ENCODE measurements at places on chromosomes 5 and 9.

DNA sequence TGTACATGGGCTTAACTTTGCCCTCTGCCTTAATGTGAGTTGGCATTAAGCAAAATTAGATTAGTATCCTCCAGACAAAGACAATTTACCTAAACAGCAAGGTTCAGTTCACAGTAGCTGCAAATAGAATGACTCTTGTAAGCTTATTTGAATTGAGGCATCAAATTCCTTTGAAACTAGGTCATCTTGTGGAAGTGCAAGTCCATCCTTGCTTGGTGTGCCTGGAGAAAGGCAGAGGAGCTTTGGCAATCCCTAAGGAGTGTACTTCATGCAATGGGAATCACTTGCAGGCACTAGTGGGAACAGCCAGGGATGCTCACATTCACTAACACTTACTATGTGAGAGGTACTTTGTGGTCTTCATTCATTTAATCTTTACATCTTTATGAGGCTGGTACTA, 118.3 kb downstream of the DRD1 start:
- DNase-seq: no peak

DNA sequence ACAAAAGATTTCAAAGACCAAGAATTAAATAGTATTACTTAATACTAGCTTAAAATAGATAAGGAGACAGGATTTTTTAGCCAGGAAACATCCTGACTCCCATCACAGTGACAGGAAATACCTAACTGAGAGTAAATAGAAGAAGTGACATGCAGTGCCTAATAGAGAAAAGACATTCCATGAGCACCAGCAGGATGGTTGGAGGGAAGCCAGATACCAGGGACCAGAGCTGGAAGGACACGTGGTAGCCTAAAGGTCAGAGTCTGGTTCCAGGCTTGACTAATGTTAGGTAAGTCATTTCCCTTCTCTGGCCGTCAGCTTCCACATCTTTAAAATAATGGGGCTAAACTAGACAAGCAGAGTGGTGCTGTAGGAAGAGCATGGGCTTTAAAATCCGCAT, 41.6 kb downstream of the CDK5RAP2 start:
- peak; percentile 20 for DNase-seq

GRCh38 chr5:116365006-116365496, 209.6 kb downstream of the SEMA6A start:
- no peak for DNase-seq

DNA sequence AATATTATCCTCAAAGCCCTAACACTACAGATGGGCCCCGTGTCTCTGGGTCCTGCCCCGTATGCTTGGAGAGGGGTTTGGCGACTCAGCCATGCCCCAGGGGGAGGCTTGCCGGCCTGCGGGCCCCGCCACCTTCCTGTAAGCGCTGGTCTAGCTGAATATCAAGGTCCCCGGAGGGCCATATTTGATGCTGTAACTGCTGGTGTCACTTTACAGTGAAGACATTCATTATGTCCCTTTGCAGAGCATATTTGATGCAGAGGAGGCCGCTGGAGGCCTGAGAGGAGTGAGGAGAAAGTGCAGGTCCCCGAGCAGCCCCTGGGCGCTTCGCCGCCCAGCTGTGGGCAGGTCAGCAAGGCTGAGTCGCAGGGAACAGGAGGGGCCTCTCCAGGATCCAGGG, 16.8 kb downstream of the IRX4 start:
- DNase-seq: no peak

DNA sequence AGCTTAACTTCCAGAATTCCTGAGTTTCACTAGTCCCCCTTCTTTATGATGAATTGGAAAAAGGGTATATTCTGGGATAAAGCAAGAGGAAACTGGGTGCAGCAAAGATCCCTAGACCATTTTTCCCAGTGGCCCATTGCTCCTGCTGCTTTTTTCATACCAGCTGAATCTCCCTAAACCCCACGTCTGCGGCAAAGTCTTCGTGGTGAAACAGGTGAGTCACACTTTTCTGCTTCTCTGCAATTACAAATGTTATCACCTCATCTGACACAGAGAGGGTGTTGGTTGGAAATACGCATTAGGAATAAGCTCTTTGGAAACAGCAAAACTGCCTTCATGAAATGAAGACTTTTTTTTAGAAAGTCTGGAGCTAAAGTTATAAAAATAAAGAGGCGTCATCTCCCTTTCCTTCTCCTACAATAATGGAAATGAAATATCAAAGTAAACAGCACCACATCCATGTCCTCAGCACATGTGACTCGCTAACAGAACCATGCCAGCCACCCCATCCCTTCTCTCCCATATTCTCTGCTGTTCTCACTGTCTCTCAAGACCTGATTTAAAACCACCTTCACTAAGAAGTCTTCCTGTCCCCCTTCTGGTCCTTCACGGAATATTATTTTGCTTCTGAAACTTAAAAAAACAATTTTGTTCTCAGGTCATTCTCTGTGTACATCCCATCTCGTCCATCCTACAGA, 39.5 kb upstream of the GLRX start:
- DNase-seq: no peak

DNA sequence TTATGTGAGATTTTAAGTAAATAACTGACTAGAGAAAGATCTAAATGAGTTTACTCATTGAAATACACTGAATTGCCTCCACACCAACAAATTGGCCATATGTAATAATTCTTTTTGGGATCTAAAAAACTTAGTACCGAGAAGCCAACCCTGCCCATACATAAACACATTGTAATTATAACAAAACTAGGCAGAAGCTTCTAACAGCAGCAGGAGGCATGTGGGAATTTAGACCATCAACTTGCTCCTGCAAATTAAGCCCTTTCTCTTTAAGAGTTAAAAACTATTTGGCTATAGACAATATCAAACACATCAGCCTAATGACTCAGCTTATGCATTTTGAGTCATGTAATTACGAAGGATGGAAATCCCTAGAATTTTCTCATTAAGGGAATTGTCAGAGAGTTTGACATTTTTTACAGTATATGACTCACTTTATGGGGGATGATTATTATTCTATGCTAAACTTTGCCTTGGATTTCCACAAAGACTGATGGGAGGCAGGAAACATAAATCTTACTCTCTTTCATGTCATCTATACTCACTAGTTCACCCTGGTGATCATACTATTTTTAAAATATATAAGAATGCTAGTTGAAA, 1.0 kb downstream of the IL7R start:
- DNase-seq: peak; percentile 57

GRCh38 chr5:87127956-87128687, 139.6 kb upstream of the RASA1 start:
- DNase-seq: no peak

DNA sequence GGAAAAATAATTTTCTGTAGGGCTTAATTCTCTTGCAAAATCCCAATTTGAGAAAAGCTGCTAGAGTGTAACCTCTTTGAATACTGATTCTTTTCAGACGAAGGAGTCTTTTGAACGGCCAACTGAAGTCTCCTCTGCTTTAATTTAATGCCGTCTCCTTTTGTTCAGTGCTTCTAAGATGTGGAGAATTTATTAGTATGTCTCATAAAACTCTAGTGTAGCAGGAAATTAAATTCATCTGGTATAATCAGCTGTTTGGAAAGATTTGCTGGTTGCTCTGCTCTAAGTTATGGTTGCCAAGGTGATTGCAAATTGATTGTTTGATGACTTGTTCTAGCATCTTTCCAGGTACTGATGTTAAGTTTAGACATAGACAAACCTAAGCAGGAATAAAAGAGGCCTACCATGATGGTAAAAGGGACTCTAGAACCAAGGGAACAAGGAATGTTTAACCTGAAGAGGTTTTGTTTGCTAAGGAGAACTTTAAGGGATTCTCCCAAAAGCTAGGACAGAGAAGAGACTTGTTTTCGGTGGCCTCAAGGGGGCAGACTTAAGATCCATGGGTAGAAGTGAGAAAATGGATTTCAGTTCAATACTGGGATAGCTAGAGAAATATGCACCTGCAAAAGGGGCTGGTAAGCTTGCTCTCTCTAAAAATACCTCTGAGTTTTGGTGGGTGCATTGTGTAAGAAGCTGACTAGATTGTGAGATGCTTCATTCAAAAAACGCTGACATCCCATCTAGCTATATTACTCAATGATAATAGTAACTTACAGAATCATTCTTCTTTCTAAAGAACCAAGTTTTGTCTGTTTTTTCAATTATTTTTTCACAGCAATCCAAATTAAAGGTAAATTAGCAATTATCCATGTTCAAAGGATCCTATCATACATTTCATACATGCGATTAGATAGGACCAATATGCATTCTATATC, 5.7 kb upstream of the ADRB2 start:
- DNase-seq: no peak

DNA sequence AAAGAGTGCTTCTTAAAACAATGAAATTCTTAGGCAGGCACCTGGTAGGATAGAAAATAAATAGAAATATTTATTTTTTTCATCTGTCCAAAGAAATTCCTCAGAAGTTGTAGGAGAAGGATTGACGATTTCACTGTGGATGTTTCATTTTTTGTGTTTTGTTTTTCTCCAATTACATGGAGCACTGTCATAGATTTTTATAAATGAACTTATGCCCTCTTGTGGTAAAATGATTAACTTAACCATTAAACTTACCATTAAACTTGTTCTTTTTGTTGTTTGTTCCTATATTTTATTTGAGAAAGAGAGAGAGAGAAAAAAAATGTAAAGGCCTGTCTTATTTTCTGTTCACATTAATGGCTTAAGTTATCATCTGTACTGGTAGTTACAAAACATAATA, 339.2 kb downstream of the PRR16 start:
- DNase-seq: peak; percentile 5

GRCh38 chr9:125485471-125486151, 221.4 kb downstream of the MAPKAP1 start:
- no peak for DNase-seq

- DNase-seq: no peak
These were observed 127.6 kb downstream of the EDIL3 start for GRCh38 chr5:84257061-84257460.

- no peak for DNase-seq
These were observed 6.8 kb upstream of the NEURL1B start for GRCh38 chr5:172634106-172634899.

DNA sequence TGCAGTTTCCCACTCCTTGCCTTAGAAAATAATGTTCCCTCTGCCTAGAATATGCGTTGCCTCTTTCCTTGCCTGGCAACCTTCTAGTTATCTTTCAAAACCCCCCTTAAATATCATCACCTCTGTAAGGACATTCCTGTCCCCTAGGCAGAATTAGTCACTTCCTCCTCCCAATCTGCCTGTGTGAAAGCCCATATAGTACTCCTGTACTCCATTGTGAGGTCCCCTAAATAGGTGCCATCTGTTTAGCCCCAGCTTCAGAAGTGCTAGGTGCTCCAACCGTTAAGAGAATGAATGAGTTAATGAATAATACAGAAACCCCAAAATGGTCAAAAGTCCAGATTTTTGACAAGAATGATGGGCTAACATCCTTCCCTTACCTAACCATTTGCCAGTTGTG, 181.4 kb downstream of the GDNF start:
- DNase-seq: no peak

DNA sequence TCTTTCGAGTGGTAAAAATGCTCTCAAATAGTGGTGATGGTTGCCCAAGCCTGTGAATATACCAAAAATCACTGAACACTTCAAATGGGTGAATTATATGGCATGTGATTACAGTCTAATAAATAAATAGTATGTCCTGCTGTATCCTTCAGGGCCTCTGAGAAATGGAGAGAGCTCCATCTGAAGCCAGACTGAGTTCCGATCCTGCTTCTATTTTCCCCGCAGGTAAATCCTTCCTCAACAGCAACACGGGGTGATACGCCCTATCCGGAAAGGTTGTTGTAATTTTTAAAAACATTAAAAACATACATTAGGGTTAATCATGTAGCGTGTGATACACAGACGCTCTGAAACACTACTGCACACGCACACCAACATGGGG, 695 bp upstream of the SNAPC3 start:
- no peak for DNase-seq

GRCh38 chr9:99360026-99360425, 137.9 kb downstream of the SEC61B start:
- DNase-seq: no peak

DNA sequence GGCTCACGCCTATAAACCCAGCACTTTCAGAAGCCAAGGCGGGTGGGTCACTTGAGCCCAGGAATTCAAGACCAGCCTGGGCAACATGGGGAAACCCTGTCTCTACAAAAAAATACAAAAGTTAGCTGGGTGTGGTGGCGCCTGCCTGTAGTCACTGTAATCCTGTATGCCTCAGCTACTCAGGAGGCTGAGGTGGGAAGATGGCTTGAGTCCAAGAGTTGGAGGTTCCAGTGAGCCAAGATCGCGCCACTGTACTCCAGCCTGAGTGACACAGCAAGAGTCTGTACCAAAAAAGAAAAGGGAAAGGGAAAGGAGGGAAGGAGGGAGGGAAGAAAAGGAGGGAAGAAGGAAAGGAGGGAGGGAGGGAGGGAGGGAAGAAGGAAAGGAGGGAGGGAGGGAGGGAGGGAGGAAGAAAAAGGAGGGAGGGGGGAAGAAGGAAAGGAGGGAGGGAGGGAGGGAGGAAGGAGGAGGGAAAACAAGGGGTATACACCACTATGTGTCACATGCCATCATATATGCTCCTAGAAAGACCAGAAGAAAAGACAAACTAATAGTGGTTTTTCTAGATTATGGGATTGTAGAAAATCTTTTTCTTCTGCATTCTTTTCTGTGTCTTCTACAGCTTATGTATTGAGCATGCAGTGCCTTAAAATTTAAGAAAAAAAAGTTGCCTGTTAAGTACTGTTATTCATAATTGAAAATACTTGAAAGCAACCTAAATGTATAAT, 240.1 kb downstream of the DENND1A start:
- no peak for DNase-seq

GRCh38 chr5:40904205-40904993, 4.9 kb upstream of the C7 start:
- peak; percentile 20 for DNase-seq

DNA sequence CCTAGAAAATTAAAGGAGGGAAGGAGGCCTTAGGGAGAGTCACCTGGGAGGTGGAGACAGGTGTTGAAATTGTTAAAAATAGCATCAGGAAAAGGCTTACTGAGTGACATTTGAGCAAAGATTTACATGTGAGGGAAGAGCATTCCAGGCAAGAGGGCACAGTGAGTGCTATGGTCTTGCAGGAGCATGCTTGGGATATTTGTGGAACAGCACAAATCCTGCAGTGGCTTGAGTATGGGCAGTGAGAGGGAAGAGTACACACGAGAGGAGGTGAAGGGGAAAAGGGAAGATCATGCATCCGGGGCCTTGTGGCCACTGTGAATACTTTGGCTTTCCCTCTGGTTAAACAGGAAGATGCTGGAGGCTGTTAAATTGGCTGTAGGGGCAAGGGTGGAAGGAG, 36.6 kb downstream of the ACER2 start:
- DNase-seq: no peak
